ENCODE measurements at places on chromosomes 7 and 10.

DNA sequence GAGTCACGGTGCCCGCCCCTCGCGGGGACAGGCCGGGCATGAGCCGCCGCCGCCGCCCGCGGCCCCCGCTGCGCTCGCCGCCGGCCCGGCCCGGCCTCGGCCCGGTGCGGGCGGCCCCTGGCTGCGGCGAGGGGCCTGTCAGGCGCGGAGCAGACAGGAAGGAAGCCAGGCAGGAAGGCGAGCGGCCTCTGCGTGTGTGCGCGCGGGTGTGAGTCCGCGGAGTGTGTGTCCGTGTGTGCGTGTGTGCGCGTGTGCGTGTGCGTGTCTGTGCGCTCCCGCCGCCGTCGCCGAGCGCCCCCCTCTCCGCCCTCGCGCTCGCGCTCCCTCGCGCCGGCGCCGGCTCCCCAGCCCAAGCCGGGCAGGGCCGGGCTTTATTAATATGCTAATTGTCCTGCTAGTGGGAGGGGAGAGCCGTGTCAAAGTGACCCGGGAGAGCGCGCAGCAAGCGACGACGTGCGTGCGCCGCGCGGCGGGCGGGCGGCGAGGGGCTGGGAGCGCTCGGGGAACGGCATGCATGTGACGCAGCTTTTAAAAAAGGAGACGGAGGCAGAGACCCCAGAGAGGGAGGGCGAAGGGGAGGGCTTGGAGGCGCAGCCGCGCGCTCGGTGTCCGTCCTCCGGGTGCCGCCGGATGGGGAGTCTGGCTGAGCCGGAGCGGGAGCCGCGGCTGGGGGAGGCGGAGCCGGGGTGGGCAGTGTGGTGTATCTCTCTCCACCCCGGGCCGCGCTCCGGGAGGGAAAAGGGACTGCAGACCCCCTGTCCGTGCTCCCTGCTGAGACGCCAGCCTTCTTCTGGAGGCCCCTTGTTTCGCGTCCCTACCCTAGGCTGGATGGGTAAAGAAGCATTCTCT is at the start of gene LDB1:
TSS of gene LDB1 (minus strand) at position 227 of the 849 bp plus-strand sequence. CDS start 258 bp downstream, outside the sequence.
- DNase-seq, result no peak

DNA sequence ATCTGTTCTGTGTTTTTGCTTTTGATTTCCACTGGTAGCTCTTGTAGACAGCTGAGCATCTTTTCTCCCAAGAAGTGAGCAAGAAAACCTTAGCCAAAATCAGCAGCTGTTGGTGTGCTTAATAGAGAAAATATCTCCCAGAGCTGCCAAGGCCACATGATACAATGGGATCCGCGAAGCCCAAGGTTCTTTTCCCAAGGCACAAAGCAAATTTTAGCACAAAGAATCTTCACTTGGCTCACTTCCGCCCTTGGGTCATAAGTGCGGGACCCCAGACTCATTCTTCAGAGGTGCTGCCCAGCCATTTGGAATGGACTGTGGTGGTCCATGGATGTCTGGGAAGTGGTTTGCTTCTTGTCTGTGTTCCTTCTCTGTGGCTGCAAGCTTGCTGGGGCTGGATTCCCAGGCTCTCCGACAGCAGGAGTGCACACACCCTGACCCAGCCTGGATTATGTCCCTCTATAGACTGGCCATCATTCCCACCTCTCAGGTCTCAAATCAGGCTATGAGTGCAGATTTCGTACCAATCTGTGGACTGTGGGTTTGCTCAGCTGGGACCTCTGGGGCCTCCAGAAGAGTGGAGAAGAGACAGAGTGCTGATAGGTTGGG is 93.0 kb upstream of the TMEM72 start:
- no peak for DNase-seq

DNA sequence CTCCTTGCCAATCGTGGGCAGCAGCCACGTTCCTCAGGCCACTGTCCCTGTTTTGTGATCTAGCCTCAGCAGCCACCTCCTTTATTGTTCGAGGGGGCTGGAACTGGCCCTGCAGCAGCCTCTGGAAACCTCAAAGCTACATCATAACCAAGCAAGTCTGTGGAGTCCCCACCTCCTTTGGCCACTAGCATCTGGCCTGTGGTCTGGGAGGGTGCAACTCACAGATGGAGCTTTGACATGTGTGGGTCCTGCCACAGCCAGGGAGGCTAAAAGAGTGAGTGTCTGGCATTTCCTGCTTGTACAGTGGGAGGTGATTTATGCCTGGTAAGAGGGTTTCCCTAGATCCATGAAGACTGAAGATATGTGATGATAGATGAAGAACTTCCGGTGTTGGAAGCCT is 32.3 kb upstream of the NUB1 start:
- no peak for DNase-seq

DNA sequence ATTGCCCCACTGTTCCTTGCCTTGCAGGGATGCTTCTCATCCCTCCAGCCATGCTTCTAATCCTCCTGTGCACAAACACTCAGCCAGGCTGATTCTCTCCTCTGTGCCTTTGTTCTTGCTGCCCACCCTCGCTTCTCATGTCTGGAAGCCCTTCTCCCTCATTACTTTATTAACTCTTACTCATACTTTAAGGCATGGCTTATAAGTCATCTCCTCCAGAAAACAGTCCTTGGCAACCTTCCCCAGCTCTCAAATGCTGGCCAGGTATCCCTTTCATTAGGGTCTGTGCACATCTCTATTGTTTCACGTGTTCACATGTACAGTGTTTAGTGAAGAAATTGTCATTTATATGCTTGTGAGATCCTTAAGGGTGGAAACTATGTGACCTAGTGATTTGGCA is 62.9 kb downstream of the ITGB8 start:
- no peak for DNase-seq

GRCh38 chr10:43172645-43173044 is 34.4 kb downstream of the CSGALNACT2 start:
- DNase-seq, result no peak

DNA sequence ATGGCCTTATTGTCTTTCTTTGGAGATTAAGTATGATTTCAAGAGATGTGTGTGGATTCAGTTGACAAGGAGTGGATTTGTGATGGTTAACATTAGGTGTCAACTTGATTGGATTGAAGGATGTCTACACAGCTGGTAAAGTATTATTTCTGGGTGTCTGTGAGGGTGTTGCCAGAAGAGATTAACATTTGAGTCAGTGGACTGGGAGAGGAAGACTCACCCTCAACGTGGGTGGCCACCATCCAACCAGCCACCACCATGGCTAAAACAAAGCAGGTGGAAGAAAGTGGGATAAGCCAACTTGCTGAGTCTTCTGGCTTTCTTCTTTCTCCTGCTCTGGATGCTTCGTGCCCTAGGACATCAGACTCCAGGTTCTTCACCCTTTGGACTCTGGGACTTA is 76.1 kb downstream of the GPR37 start:
- no peak for DNase-seq
